ENCODE measurements at places on chromosomes 7 and 10.
A peak's percentile ranks its signal among the peaks of the same experiment; 100 is the strongest.

DNA sequence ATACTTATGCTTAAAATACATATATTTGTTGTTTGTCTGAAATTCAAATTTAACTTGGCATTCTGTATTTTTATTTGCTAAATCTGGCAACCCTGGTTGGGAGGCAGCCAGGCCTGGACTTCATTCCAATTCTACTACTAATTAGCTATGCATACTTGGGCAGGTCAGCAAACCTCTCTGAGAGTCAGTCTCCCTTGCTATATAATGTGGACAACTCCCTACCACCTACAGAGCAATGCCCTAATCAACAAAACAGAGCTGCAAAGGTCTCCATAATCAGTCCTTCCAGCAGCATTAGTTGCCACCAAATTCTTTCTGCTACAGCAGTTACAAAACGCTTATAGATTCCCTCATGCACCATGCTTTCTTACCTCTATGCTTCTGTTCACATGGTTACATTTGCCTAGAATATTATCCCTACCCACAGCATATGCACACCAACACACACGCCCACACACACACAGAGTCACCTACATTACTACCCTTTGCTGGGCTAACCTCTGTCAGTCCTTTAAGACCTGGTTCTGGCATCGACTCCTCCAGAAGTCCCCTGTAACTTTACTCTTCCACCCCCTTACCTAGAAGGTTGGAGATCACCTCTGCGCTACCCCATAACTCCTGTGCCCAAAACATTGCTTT, 188.7 kb downstream of the FGFR2 start:
- DNase-seq, result no peak

GRCh38 chr7:19145434-19146115, 354 bp upstream of the FERD3L start:
- DNase-seq, result no peak

DNA sequence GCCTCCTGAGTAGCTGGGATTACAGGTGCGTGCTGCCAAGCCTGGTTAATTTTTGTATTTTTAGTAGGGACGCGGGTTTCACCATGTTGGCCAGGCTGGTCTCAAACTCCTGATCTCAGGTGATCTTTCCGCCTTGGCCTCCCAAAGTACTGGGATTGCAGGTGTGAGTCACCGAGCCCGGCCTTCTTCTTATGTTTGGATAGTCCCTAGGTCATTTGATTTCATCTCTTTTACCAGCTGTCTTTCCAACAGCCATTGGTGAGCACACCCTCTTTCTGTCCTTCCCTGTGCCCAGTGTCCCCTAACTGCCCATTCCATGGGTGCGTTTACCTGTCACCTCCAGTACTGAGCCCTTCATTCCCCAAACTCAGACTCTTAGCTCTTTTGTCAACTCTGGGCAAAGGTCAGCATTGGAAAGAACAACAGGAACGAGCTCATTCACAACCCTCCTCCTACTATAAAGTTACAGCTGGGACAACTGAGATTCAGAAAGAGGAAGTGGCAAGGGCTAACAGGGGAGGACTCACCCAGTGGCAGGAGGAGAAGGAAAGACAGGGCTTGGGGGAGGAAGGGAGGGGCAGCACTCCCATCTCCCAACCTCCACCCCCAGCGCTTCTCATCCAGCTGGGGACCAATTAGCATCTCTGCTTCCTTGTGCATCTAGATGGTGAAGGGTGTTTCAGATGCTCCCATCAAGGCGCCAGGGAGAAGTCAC, 5.6 kb downstream of the SSC4D start:
- no peak for DNase-seq

- no peak for DNase-seq
Measured at GRCh38 chr10:36188461-36188860, 546.4 kb upstream of the FZD8 start.

DNA sequence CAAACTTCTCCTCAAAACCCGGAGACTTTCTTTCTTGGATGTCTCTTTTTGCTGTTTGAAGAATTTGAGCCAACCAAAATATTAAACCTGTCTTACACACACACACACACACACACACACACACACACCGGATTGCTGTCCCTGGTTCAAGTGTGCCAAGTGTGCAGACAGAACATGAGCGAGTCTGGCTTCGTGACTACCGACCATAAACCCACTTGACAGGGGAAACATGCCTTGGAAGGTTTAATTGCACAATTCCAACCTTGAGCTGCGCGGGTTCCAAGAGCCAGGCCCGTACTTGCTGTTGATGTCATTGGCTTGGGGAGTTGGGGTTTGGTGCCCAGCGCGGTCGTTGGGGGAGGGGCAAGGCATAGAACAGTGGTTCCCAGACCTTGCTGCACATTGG, 1.7 kb downstream of the EGFR start:
- DNase-seq, result no peak

DNA sequence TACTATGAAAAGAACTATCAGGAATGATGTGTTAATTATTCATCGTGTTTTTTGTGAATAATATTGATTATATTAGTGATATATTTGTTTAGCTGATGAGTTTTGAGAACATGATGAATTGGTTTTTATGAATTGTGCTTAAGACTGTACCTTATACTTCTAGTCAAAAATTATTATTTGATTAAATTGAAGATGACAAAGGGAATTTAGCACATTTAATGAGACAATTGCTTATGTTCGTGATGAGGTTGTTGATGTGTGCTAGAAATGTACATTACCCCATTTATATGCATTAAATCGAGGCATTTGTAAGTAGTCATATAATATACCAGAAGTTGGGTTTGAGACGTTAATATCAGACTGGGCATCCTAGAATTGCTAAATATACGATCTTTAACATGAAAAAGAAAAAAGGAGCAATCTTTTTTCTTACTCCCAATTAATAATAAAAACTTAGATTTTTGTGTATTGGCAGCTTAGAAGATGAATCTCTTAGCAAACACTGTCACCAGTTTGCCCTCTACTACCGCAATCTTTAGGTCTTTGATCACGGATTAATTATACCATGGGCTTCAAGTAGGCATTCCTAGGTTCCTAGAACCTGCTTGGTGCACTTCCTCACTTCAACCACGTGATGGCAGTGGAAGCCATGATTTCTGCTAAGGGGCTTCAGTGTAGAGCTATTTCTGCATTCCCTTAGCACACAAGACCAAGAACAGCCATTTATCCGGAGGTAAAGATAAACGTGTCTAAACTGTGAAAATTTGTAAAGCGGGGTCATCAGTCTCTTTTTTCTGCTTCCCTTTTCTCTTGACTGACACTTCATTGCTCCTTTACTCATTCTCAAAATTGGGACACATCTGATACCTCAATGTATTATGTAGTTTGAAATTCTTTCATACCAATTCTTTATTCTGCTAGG, 1.6 kb downstream of the KLHDC10 start:
- peak; percentile 81 for DNase-seq

DNA sequence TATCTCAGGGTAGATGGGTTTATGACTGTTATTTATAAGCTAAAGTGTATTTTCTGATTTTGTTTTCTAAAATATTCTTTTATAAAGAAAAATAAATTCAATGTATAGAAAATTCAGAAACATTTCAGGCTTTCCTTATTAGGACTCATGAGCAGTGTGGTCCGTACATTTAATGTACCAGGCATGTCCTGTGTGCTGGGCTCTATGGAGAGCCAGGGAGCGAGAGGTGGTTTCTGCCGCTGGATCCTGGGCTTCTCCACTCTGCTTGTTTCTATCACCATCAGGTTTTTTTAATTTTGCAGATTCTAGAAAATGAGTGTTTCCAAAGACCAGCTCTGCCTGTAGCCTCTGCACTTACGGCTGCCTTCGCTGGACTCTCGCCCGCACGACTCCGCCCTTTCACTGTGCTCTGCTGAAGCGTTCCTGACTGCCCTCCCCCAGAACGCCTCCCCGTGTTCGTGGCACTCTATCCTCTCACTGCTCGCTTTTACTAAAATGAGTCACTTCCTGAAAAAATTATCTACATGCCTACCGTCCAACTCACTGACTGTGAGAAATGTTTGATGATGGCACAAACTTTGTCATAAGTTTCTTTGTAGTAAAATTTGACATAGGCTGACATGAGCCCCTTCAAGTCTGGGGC, 188.5 kb downstream of the ZMYND11 start:
- DNase-seq, result peak; percentile 96

DNA sequence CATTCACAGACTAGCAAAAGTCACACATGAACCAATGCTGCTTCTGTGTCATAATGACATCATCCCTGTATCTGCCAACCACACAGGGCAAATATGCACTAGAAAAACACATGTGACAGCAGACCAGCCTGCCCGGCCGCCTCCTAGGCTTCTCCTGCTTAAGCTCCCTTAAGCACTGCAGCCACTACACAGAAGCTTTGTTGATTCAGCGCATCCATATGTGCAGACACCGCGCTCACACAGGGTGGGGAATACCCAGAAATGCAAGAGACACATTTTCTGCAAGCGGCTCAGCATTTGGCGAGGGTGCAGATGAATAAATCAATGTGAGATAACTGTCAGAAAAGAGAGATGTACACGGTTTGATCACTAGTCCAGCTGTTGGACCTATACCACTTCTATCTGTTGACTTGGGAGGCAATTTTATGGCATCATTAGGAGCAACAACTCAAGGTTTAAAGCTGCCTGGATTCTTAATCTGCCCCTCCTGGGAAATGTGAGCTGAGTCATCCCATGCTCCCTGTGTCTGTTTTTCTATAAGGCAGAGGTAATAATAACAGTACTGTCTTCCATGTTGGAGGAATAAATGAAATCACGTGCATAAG, 33.4 kb downstream of the CPXM2 start:
- DNase-seq, result peak; percentile 95

GRCh38 chr10:4698075-4698474, 127.9 kb upstream of the AKR1E2 start:
- DNase-seq, result peak; percentile 45

DNA sequence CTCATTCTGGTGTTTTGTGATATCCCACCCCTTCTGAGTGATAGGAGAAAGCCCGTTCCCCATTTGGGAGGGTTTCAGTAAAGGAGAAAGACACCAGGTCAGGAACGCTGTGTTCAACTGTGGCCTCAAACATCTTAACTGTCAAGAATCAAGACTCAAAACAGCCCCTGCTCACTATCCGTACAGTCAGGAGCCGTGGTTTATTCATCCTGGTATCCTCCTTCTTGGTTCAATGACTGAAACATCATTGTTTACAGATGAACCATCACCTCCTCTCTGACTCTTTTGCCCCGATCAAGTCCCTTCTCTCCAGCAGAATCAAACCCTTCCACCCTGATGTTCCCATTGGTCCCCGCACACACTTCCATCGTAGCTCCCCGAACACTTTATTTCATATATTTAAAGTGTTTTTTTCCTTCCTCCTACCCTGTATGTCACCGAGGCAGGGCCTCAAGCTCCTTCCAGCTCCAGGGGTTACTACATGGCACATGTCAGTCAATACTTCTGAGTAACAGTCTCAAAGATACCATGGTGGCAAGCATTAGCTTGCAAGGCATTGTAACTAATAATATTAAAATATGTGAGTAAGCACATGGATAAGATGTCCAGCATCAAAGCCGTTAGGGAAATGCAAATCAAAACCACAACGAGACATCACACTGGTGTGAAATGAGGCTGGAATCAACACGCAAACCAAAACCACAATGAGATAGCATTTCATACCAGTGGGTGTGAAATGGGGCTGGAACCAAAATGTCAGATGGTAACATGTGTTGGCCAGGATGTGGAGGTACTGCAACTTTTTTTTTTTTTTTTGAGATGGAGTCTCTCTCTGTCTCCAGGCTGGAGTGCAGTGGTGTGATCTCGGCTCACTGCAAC, 124.7 kb upstream of the C1QL3 start:
- peak; percentile 28 for DNase-seq

- DNase-seq, result no peak
Measured at GRCh38 chr7:805261-805660, 27.0 kb upstream of the SUN1 start.

GRCh38 chr10:70212879-70213278, 20.4 kb downstream of the PPA1 start:
- DNase-seq, result peak; percentile 51

DNA sequence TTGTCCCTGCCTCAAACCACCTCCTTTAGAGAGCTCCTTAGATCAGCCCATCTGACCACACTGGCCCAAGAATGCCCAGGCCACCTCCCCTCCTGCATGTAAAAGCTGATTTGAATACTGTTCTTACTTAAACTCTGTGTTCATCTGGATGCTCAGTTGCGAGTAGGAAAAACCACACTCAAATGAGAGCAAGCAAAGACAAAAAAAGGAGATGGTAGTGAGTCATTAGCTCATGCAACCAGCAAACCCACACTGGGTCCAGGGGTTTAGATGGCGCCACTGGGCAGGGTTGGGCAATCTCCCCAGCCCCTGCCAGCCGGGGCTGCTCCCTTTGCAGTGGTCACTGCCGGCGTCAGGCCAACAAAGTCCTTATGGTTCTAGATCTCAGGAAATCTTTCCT, 32.7 kb downstream of the TSPAN15 start:
- no peak for DNase-seq

DNA sequence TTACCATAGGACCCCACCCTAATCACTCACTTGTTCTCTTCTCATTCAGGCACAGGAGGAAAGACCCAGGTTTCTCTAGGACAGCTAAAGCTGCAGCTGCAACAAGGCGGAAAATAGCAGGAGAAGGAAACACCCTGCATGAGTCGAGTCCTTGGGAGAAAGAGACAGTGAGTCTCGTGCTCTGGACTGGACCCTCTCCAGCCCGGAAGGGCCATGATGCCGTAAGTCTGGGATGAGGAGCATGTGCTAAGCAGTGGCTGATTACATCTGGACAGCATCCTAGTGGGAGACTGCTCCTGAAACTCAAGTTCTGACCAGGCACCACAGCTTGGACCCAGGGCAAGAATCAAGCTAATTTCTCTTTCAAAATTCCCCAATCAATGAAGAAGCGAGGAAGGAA, 39.4 kb downstream of the FBXW4 start:
- peak; percentile 10 for DNase-seq

DNA sequence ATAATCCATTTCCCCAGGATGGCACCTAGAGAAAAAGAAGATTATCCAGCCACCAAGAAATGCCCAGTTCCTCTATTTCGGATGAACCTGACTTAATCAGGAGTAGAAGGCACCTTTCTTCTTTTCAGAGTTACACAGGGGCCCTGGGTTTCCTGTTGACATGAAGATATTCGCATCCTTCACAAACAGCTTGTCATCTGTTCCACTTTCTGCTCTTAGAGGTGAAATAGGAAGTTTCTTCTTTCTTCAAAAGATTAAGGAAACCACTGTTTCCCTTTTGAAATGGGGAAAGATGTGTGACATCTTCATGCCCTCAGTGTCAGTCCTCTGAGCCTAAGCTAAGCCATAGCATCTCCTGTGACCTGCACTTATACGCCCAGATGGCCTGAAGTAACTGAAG, 39.1 kb upstream of the RAB18 start:
- DNase-seq, result no peak

- no peak for DNase-seq
Measured at GRCh38 chr7:138025215-138026186, 23.6 kb upstream of the CREB3L2 start.

DNA sequence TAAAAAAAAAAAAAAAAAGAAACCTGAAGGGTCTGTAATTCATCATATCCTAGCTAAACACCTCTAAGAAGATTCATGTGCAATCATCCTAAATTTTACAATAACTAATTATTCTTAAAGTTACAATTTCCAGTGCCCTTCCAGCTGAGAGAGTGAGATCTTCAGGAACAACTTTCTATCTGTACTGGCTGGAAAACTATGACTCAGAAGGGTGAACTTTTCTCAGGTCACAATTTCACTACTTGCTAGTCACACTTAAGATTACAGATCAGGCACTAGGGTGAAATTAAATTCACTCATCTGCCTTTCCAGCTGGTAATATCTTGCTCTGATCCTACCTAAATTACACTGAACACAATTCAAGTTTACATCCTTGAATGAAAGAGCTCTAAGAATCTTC, 158.8 kb downstream of the ANK3 start:
- peak; percentile 14 for DNase-seq

Data from fibroblast of skin of abdomen (primary cell).